ENCODE measurements at places on chromosomes 2 and 18.
A peak's percentile ranks its signal among the peaks of the same experiment; 100 is the strongest.

- no peak for ATAC-seq
Measured at GRCh38 chr18:54254265-54254758, 15.0 kb upstream of the POLI start.

- no peak for ATAC-seq
Measured at GRCh38 chr2:236015171-236015570, 153.0 kb downstream of the GBX2 start.

GRCh38 chr2:190328573-190329147 lies 9.0 kb upstream of the HIBCH start:
- no peak for ATAC-seq

GRCh38 chr18:73462092-73462491 lies 594.3 kb upstream of the NETO1 start:
- ATAC-seq, result peak; percentile 71

GRCh38 chr2:177585234-177585863 lies 192.8 kb downstream of the AGPS start:
- ATAC-seq, result no peak

DNA sequence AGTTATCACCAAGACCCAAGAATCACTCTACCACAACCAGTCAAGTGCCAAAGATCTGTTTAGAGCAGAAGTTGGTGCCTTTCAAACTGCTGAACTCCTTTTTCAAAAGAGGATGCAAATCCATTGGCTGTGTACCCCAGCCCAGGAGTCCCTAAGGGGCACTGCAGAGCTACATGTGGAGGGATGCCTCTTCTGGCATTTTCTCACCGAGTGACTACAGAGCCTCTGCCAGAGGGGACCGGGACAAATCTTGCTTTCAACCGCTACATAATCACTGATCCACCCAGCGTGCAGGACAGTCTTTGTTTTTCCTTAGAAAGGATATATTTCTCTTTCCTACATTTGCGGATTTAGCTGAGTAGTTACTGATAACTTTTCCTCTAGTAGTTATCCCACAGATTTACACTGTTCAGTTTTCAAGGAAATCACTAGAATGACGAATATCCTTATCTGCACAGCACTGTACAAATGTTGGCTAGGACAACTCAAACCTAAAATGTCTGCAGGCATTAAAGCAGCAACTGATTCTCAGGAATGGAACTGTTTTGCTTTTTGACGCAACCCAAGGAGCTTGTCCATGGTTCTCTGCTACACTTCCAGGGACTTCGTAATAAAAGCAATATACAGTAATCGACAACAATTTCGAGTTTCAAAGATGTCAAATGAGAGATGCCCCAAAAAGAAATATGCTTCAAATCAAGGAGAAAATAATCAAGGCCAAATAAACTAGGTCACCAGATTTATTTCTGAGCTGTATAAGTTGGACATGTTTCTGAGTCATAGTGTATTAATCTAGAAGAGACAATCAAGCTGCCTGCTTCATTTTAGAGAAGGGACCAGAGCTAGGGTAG lies 24.1 kb downstream of the EPB41L3 start:
- no peak for ATAC-seq

DNA sequence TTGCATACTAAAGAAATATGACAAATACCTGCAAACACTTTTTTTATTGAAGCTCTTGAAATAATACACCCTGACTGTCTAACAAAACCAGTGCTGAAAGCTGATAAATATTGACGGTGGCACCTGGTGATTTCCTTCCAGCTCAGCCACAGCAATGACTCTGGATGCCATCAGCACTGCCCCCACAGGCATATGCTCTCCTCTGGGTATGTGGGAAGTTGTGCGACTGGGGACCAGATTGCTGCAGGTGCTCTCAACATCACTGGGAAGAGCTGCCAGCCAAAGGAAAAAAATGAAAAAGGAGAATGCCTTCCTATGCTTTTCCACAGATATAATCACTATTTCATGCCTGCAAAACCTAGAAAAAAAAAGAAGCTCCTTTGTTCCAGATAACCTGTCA lies 141.5 kb downstream of the PIGN start:
- no peak for ATAC-seq

DNA sequence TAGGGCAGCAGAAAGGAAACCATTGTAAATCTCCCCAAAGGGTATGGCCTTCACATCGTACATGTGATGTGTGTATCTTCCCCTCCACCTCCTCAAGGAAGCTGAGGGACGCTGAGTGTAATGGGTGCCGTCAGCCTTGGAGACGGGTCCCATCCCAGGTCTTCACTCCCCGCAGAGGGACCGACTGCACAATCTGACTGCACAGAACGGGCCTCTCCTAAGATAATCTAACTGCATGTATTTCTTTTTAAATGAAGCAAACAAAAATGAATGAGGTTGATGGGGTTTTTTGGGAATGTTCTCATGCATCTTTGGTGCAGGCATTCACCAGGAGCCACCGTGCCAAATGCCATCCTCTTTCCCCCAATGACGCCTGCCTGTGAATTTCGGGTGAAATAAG lies 94.1 kb upstream of the PXDN start:
- no peak for ATAC-seq

DNA sequence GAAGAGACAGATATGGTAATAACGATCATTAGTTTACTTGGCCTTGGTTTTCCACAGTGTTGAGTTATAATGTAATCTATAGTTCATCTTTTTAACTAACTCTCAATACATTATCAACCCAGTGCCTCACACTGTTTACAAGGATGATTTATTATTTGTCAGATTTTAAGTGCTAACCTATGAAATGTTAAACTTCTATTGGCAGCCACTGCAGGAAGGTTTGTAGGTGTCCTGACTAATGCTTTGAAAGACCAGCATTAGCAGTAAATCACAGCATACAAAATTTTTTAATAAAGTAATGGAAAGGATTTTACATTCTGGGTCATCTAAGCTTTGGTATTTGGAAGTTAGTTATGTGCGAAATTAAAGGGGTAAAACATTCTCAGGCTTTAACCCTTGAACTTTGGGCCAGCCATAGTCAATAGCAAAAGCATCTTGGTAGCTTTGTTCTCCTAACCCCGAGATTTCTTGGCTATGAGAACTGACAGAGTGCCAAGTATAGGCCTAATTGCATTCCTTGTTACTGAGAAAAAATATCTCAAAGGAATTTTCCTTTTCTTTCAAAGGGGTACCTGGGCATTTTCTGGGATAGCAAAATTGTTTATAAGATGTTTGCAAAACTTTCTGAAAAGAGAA lies 30.6 kb downstream of the SPATS2L start:
- peak; percentile 58 for ATAC-seq

DNA sequence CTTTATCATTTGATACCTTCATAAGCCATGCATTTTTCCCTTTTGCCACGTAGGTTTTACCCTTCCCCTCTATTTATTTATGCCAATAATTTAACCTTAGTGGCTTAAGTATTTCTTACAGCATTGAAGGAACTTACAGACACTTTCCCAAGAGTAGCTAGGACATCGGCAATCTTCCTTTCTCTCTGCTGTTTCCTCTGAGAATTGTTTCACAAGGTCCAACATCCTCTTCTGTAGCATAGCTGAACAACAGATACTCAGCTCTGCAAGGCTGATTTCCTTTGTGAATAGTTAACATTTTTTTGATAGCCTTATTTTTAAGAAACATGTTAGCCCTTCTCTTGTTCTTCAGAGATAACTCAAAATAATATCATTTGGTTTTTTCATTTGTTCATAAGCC lies 1.1 kb upstream of the GCA start:
- no peak for ATAC-seq

DNA sequence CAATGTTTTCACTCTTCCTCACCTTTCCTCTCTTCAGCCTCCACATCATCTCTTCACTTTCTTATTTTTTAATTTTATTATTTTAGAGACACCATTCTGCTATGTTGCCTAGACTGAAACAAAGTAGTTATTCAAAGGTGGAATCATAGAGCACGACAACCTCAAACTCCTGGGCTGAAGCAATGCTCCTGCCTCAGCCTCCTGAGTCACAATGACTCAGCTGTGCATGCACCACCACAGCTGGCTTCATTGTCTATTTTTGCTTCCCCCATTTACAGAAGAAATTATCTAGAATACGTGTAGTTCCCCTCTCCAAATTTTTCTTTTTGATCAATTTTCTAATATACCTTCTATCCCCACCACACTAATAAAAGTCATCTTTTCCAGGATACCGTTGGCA lies 911.5 kb upstream of the SOX11 start:
- ATAC-seq, result no peak

- ATAC-seq, result no peak
Measured at GRCh38 chr18:3177902-3178687, 41.7 kb downstream of the MYOM1 start.

- no peak for ATAC-seq
Measured at GRCh38 chr2:118580651-118581050, 266.8 kb downstream of the EN1 start.

GRCh38 chr2:100603948-100604633 lies 41.3 kb downstream of the PDCL3 start:
- ATAC-seq, result peak; percentile 77

GRCh38 chr2:109542384-109542783 lies 71.4 kb downstream of the SEPTIN10 start:
- no peak for ATAC-seq

- ATAC-seq, result no peak
Measured at GRCh38 chr2:239677453-239678185, 276.8 kb upstream of the HDAC4 start.

- ATAC-seq, result no peak
Measured at GRCh38 chr2:159265171-159265576, 21.3 kb downstream of the WDSUB1 start.

DNA sequence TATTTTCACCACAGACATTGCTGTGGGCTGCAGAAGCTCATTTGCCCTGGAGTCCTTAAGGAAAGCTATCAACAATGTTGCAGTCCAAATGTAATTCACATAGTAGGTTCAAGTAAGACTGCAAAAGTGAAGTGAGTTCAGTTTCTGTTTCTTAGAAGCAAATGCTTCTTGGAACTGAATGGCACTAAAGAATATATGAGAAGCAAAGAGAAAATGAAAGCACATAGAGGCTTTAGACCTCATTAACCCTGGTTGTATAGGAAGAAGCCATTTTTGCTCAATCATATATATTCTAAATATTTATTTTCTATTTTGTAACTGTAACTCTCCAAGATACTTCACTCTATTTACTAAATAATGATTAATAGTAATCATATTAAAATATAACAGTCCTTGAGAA lies 292.0 kb downstream of the ZNF804A start:
- ATAC-seq, result no peak

- no peak for ATAC-seq
Measured at GRCh38 chr2:41038408-41038807, 586.5 kb upstream of the SLC8A1 start.

DNA sequence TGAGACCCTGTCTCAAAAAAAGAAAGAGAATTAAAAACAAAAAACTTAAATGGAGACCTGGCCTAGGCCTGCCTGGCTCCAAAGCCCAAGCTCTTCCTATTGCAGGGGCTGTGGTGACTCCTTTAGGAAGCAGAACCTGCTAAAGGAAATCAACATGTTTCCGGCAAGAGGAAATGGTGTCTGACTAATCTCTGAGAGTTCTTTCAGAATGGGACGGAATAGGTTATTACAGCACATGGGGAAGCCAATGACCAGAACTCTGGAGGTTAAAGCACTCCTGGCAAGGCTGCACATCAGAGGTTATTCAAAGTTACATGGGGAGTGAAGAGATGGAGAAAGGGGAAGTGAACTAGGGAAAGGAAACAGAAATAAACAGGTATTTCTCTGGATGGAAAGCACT lies 21.4 kb downstream of the KIF3C start:
- peak; percentile 63 for ATAC-seq

DNA sequence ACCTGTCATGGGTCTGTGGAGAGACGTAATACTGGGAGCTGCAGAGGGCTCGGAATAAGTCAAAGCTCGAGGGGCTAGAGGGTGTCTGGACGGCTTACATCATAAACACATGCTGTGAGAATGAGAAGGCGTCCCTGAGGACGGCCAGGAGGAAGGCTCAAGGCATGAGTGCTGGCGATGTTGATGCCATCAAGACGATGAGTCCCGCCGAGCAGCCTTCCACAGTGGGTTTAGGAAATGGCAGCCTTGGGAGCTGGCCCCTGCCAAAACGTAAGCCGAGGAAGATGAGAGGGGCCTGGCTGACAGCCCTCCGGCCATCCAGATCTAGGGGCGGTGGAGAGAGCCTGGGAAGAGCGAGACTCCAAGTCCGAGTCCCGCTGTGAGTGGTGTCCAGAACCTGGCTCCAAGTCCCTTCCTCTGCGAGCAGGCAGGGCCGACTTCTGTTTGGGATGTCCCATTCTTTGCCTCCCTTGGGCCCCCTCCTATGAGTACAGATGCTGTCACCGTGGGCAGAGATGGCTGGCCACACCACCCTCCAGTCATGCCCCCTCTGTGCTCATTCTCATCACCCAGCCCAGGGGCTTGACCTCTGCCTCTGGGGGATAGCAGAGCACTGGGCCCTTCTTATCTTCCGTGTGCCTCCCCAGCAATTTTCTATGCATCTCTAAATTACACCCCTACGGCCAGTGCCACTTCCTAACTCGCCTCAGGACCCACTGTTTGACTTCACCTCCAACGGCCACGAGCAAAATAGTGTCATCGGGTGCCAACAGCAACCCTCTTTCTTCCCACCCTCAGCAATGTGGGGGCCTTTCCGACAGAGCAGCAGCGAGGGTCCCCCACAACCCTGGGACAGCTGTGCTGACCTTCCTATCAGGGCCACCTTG lies 175.7 kb downstream of the FAM210A start:
- ATAC-seq, result no peak

DNA sequence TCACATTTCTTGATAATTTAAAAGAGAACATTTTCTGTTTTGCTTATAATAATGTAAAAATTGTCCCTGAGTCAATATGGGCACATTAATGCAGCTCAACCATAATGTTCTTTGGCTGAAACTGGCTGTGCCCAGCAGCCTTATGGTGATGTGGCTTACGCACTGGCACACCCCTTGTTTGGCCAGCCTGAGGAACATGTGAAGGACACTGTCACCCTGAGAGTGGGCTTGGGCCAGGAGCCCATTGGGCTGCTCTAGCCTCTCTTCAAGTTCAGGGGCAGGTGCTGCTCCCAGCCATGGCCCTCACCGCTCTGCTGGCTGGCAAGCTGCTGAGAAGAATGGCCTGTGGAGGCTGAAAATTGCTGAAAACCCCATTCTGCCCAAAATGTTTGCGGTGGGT lies 37.5 kb downstream of the MRPL33 start:
- no peak for ATAC-seq

DNA sequence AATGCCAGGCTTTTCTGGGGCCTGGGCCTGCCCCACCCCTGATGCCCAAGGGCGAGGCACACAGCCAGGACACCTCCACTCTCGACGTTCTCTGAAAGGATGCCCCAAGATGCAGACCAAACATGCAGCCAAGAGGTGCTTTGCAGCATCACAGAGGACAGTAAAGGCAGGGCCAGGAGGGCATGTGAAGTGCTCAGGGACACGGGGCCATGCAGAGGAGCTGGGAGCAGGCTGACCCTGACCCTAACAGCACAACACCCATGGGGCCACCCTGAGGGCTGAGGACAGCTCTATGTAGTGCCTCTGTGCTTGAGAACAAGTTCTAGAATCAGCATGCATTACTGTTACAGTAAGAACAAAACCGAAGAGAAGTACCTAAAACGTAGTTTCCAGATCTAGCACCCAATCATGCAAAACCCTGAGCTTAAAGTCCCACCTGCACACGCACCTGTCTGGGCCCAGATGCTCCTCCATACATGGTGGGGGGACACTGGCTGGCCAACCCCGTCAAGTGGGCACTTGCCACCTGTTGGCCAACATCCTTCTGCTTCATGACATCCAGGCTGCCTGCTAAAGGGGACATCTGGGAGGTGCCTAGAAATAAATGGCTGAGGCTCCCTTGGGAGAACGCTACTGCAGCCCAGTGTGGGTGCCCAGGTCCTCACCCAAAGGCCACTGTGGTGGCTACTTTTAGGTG lies 15.4 kb downstream of the HS6ST1 start:
- no peak for ATAC-seq

All from SK-N-SH treated with all-trans-retinoic acid at 6 μM for 48 hours (cell line).